ENCODE measurements at places on chromosomes 1 and 21.

GRCh38 chr1:182823220-182823619 lies 15.9 kb upstream of the DHX9 start:
- no peak for DNase-seq

DNA sequence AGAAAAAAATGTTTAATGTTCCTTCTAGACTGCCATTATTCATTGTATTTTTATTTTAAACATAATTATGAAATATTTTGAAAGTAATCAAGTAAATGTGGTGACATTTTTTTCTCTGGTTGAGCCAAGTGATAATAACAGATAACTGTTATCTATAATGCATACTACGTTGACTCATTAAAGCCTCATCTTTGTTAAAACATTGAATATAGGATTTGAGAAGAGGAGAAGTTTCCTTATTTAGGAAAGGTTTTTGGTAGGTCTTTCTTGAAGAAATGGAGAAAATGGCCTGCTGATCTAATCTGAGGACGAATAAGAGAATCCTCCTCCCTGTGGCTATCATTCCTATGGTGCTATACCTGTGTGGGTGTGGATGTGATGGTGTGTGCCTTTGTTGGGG lies 89.0 kb downstream of the NFIA start:
- DNase-seq = no peak

GRCh38 chr1:169090308-169090899 lies 16.1 kb upstream of the ATP1B1 start:
- DNase-seq = no peak

- DNase-seq = peak; percentile 63
These were observed 18.3 kb upstream of the CAPN8 start for GRCh38 chr1:223683586-223684487.

DNA sequence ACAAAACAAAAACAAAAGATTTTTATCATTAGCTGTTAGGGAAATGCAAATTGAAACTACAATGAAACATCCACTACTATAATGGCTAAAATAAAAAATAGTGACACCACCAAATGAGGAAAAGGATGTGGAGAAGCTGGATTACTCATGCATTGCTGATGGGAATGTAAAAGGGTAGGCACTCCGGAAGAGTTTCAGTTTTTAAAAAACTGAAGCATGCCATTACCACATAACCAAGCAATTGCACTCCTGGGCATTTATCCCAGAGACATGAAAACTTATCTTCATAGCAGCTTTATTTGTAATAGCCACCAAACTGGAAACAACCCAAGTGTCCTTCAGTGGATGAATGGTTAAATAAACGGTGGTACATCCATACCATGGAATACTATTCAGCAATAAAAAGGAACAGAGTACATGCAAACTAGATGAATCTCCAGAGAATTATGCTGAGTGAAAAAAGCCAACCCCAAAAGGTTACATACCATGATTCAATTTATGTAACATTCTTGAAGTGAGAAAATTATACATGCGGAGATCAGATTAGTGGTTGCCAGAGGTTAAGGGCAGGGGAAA lies 14.5 kb upstream of the CFAP298 start:
- DNase-seq = peak; percentile 7

DNA sequence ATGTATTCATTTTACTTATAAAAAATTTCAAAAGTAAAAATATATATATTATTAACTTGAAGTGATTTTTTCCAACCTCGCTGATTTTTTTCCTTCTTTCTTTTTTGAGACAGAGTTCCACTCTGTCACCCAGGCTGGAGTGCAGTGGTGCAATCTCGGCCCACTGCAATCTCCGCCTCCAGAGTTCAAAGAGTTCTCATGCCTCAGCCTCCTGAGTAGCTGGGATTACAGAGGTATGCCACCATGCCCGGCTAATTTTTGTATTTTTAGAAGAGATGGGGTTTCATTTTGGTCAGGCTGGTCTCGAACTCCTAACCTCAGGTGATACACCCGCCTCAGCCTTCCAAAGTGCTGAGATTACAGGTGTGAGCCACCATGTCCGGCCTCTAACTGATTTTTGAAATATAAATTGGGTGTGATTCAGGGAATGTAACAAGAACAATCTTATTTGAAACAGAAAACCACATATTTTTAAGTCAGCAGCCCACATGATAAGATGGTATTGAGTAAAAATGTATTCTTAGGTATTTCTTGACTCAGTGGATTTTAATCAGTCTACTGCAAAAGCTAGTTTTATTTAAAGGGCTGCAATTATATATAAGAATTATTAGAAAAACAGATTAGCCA lies 30.0 kb downstream of the ZBTB8B start:
- no peak for DNase-seq

- DNase-seq = no peak
These were observed 633.2 kb upstream of the NEGR1 start for GRCh38 chr1:72915581-72915980.

Data from bronchial epithelial cell (primary cell).